ENCODE measurements at places on chromosomes 1 and 21.

- DNase-seq: no peak
These were observed 62.5 kb upstream of the ARHGAP29 start for GRCh38 chr1:94299627-94300553.

DNA sequence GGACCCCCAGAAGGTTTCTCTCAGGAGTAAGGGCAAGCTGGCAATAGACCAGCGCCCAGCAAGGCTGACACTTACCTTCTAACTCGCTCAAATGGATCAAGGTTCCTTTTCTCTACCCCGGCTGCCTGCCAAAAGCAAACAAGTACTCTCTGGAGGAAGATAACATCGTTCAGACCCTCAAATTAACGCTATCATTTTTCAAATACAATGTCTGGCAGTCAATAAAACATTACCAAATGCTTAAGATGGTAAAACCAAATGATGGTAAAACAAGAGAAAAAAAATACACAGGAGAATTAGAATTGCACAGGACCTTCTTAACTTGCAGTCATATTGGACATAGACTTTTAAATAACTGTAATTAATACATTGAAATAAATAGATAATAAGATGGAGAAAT is 148.1 kb downstream of the SPATA46 start:
- DNase-seq: no peak

- no peak for DNase-seq
These were observed 137.6 kb upstream of the RUNX3 start for GRCh38 chr1:25067518-25068251.

DNA sequence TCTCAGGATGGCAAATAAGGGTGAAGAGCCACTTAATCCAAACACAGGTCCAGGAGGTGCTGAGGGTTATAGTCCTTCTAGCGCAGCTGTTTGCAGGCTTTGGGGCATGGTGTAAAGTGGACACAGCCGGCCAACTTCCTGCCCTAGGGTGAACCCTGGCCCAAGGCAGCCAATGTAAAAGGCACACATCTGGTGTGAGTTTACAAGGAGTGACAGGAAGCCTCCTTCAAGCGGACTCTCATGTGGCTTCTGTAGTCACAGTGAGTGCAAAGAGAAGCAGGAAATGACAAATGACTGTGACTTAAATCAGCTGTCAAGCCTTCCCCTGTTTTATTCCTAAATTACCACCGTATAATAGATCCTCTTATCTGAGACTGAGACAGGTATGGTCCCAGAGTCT is 213.0 kb downstream of the CRB1 start:
- peak; percentile 28 for DNase-seq

- DNase-seq: no peak
These were observed 71.2 kb downstream of the PCNX2 start for GRCh38 chr1:233224311-233224710.

Measured in stimulated activated naive CD4-positive, alpha-beta T cell (primary cell).